T47D (cell line): ENCODE measurements at places on chromosomes 5 and 9.

DNA sequence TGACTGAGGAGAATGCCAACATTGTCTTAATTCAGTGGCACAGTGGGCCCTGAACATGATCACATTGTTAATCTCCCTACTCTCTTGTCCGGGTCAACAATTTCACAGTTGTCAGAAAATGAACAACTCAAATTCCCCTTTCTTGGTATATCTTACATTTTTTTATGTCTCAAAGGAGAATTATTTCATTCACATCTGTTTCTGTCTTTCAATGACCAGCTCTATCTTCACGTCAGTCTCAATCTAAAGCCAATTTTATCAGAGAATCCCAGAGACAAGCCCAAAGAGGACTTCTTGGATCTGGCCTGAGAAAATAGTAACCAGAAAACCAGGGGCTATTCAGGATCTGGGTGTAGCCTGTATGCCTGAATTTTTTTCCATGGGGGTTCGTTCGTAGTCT, 477.5 kb downstream of the PDE4D start:
- DNase-seq = no peak

DNA sequence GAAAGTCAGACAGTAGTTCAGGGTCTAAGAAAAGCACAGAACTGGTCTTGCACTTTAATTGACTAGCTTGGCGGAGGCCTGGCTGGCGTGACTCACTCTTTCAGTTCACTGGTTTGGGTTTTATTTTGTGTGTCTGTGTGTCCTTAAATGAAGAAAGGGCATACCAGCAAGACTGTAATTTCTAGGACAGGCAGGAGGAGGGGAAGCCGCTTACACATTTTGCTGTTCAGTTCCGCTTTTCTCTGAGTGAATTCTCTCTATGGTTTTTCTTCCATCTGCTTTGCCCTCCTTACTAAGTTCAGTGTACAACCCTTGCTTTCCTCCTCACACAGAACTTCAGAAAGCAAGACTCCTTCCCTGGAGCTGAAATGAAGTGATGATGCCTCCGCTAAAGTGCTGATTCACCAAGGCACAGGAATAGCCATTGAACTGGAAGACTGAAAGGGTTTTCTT, 150.8 kb downstream of the MEF2C start:
- no peak for DNase-seq

GRCh38 chr5:25544652-25545249, 900.0 kb upstream of the CDH10 start:
- DNase-seq = no peak

DNA sequence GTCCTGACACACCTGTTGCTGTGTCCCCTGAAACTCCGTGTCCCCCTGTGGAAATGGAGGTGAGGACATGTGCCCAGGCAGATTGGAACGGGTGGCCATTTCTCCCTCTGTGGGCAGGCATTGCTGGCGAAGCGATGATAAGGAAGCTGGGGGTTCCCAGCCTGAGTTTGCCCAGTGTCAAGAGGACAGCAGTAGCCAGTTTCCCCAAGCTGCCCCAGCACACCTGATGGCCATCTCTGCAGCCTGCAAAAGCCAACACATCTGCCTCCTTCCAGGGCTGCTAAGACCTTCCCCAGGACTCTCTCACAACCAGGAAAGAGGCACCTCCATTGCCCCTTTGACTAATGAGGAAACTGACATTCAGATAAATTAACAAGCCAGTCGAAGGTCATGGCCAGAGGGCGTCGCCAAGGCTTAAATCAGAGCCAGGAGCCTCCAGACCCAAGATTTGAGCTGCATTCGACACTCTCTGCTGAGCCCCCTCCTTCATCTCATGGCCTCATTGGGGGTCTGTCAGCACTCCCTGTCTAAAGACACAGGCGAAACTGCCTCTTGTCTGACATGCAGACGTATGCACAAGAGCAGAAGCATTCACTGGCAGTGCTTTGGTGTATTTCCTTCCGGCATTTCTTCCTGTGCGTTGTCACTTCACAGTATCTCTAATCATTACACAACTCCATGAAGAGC, 10.4 kb upstream of the WNK2 start:
- no peak for DNase-seq

- no peak for DNase-seq
Observed at GRCh38 chr5:92884469-92884868, 696.5 kb downstream of the NR2F1-AS1 start.

DNA sequence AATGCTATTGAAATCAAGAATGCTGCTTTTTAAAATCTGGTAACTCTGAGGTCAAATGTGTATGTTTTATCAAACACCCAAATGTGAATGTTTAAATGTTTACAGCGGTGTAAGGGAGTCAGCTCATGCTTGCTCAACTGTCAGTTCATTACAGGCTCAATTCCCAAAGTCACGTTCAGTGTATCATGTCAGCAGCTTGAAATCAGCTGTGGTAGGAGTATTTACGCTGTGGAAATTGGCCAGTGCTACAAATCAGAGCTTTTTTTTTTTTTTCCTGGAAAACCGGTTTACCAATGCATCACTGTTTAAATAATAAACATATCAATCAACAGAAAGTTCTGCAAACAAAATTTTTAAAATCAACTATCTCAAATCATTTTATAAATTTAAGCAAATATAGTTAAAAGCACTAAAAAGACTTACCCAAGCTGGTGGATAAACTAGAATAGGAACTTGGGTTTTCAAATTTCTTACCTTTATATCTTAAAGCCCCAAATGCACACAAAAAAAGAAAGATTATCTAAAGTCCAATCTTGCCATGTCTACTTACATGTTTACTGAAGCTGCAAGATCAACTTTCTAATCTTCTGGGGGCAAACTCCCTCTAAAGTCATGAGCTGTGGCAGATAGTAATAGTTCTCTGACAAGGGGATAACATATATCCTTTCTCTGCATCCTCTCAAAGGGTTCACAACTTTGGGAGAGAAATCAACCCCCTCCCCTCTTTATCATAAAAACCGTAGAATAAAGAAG, 57.6 kb upstream of the GRAMD2B start:
- DNase-seq = peak; percentile 38

GRCh38 chr5:176788091-176788490, 22.3 kb upstream of the UNC5A start:
- DNase-seq = no peak

GRCh38 chr9:97440160-97440559, 28.3 kb downstream of the TDRD7 start:
- DNase-seq = no peak

GRCh38 chr5:66701244-66701643, 105.1 kb downstream of the MAST4 start:
- no peak for DNase-seq

DNA sequence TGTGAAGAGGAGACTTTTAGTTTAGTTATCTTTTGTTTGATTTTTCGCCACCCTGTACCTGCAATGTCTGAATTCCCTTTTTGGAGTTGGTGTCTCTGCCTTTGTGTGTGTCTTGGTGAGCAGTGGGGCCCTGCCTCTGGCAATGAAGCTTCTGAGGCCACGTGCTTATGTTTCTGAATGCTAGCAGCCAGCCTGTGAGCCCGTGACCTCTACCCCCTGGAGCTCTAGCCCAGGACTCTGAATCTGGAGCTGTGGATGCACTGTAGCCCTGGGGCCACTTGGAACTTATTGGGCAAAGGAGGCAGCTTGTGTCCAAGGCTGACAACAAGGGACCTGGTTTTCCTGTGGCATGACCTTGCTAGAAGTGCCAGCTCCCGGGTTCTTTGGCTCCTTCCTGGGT, 19.4 kb downstream of the ENTREP1 start:
- DNase-seq = no peak

GRCh38 chr5:61758711-61759110, 426.7 kb downstream of the ZSWIM6 start:
- DNase-seq = no peak

GRCh38 chr5:44252545-44252944, 136.7 kb downstream of the FGF10 start:
- DNase-seq = no peak

GRCh38 chr5:127834554-127834953, 131.4 kb downstream of the CCDC192 start:
- DNase-seq = no peak

- DNase-seq = no peak
Observed at GRCh38 chr9:123735376-123735775, 194.6 kb downstream of the DENND1A start.

DNA sequence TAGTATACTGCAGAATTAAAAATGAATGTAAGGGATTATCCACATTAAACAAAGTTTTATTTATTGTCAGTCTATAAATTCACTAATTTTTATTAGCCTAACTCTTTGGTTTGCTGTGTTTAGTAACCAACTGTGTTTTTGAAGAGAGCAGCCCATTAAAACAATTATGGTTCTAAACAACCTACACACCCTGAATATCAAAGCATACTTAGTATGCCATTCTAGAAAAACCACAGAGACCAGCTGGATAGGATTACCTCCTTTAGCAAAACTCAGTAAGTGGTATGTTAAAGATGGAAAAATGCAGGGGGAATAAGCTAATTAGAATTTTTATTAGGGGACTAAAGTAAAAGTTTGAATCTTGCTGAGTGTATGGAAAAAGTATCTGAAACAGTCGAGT, 1981.7 kb upstream of the NUDT12 start:
- DNase-seq = no peak

- DNase-seq = no peak
Observed at GRCh38 chr9:28365020-28365640, 791.8 kb upstream of the C9orf72 start.

DNA sequence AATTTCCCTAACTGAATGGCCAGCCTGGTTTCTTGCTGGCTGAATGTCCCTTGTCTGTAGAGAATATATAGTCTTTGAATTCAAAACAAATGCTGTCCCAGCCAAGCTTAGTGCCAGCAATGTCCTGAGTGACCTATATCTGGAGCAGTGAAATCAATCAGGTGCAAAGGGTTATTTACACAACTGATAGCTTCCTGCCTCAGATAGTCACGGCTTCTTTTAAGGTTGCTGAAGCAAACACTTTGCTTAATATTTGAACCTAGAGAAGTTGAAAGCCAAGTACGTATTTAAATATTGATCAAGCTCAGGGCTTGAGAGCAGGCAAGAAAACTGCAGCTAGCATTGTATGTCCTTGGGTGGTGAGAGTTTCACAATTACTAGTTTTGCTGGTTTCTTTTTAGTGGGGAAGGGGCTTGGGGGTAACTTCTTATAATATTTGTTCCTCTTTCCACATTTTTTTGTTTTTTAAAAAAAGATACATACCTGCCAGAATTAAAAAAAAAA, 2.0 kb upstream of the ARHGEF28 start:
- DNase-seq = no peak

DNA sequence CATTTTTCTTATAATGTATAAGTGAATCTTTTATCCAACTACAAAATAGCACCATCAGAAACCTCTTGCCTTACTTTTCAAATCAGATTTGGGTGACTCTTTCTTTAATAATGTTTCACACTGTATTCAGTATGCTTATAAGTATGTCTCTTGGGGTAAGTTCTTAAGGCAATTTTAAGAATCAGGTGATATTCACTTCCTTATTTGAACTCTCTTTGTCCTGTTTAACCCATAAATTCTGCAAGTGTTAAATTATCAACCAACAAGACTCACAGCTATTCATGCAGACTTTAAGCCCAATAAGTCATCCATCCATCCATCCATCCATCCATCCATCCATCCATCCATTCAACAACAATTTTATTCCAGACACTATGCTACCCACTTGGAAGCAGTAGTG, 142.7 kb upstream of the FBXL17 start:
- no peak for DNase-seq

DNA sequence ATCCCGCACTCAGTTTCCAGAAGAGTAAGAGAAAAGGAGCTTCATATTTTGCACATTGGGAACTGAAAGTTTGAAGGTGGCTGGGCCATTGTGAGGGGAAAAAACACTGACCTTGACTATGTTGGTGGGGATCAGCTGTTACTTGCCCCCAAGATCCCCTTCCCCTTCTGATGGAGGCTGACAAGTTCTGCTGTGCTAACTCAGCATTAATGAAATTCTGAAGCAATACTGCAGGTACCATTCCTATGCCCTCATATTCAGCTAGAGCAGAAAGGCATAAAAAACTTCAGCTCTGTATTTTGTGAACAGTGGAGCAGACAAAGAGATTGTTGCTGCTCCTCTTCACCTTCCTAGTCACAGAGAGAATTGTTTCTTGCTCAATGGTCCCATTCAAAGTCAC, 1013.8 kb upstream of the C9orf72 start:
- DNase-seq = no peak

DNA sequence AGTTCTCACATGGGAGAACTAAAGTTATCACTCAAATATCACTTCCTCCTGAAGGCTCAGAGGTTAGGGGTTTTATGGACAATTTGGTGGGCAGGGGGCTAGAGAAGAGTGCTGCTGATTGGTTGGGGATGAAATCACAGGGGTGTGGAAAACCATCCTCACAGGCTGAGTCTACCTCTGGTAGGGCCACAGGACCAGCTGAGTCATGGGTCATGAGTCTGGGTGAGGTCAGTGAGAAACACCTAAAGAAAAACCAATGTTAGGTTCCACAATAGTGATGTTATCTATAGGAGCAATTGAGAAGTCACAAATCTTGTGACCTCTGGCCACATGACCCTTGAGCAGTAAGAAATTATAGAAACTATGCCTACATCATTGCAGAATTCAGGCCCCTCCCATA, 203.3 kb upstream of the TARS1 start:
- no peak for DNase-seq

DNA sequence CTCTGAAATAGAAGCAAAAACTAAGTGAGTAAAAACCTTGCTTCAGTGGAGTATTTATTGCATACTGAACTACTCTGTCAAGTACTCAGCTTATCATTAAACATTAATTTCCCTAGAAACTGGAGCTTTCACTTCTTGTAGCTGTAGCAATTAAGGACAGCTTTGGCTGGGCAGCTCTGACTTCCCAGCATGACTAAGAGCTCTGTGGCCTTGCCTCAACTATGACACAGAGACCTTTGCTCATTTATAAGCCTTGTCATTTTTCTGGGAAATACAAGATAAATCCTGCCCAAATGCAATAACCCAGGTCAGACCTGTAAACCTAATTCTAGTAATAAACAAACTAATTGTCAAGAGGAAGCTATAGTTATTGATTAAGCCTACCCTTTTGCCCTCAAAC, 65.4 kb upstream of the STK32A start:
- no peak for DNase-seq

GRCh38 chr5:175444905-175445456, 999 bp upstream of the DRD1 start:
- DNase-seq = no peak

- no peak for DNase-seq
Observed at GRCh38 chr5:73851471-73852181, 225.6 kb downstream of the ARHGEF28 start.

DNA sequence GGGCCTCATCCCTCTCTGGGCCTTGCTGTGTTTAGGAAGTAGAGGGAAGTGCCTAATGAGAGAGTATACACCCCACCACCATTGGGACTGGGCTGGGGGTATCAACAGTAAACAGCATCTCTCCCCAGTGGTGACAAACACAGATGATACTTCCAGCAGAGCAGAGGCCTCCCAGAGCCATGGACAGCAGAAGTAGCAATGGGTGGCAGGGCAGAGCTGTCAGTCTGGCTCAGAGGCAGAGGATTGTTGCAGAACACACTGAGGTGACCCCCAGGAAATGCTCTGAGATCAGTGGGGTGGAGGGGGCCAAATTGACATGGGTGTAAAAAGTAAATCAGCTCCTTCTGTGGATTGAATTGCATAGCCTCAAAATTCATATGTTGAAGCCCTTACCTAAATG, 12.1 kb upstream of the P4HA2 start:
- DNase-seq = no peak

- DNase-seq = no peak
Observed at GRCh38 chr9:128836509-128837145, 7.0 kb upstream of the SPOUT1 start.

GRCh38 chr5:144598451-144599068, 427.9 kb downstream of the KCTD16 start:
- DNase-seq = peak; percentile 41
